ENCODE measurements at places on chromosomes 2 and 18.

GRCh38 chr18:34942276-34942675, 98.9 kb upstream of the MAPRE2 start:
- DNase-seq, result no peak
- no peaks in the 10 kb centered on the region for H3K4me1 ChIP-seq
- no peaks in the 10 kb centered on the region for H3K27me3 ChIP-seq
- H3K27ac ChIP-seq, result no peak overlapping the region
- H3K36me3 ChIP-seq, result no peaks in the 10 kb centered on the region
- no peak overlapping the region for H3K4me3 ChIP-seq

GRCh38 chr2:201647431-201647830, 4.1 kb upstream of the TMEM237 start:
- peaks cover 4% of the 10 kb centered on the region for H3K4me1 ChIP-seq
- H3K36me3 ChIP-seq, result no peaks in the 10 kb centered on the region
- no peak for DNase-seq
- H3K27ac ChIP-seq, result no peak overlapping the region

DNA sequence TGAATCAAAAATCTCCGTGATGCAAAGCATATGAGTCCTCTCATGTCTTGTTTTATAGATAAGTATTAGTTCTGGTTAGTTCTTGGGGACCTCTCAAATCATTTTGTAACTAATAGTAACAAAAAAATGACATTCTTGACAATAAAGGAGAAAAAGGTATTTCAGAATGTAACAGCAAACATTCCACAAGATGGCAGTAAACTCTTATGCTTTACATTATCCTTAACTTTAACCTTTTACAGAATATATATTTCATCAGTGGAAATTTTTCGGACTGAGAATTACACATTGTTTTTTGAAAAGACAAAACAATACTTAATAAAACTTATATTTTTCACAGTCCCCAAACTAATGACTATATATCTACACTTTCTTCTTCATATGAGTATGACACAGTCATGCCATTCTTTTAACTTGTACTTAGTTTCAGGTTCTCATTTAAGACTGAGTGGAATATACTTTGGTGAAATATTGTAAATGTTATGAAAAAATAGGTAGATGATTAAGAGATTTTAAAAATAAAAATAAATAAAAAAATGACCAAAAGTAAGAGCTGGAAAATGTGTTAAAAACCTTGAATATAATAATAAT, 142.9 kb upstream of the NXPH2 start:
- no peaks in the 10 kb centered on the region for H3K27me3 ChIP-seq
- no peak overlapping the region for H3K27ac ChIP-seq
- H3K4me1 ChIP-seq, result no peaks in the 10 kb centered on the region
- no peaks in the 10 kb centered on the region for H3K36me3 ChIP-seq
- no peak overlapping the region for H3K4me3 ChIP-seq
- no peak for DNase-seq

GRCh38 chr18:45046228-45046627, 365.5 kb downstream of the SETBP1 start:
- no peak overlapping the region for H3K27ac ChIP-seq
- no peaks in the 10 kb centered on the region for H3K27me3 ChIP-seq
- no peaks in the 10 kb centered on the region for H3K4me1 ChIP-seq
- no peak for DNase-seq
- no peaks in the 10 kb centered on the region for H3K36me3 ChIP-seq
- H3K4me3 ChIP-seq, result no peak overlapping the region
